ENCODE measurements at places on chromosomes 5 and 9.

GRCh38 chr5:999032-999501 is 9.5 kb upstream of the NKD2 start:
- DNase-seq: no peak

GRCh38 chr5:57219386-57219785 is 45.5 kb downstream of the GPBP1 start:
- no peak for DNase-seq

- no peak for DNase-seq
These were observed 929.5 kb upstream of the C9orf72 start for GRCh38 chr9:28502741-28503140.

DNA sequence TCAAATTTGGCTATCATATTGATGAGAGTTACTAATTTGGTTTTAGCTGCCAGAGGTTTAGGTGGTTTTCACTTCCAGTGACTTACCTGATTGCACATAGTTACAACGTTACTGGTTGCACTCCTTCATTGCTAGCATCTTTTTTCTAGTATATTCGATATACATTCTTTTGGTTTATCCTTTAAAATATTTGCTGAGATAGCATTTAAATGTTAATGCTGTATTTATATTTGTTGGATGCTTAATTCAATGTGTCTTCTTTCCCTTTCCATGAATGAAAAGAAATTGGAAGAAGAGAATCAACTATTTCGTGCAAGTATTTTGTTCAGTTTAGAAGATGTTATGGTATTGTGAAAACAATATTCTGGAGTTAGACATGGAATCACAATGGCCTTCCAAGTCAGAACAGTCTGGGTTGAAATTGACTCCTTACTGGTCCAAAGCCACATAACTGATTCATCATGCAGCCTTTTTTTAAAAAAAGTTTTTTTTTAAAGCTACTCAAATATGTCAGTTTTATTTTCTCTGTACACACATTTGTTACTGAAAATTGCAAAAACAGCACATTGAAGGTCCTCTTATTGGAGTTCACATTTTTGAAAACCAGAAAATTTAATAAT is 2.2 kb downstream of the SPIN1 start:
- no peak for DNase-seq

DNA sequence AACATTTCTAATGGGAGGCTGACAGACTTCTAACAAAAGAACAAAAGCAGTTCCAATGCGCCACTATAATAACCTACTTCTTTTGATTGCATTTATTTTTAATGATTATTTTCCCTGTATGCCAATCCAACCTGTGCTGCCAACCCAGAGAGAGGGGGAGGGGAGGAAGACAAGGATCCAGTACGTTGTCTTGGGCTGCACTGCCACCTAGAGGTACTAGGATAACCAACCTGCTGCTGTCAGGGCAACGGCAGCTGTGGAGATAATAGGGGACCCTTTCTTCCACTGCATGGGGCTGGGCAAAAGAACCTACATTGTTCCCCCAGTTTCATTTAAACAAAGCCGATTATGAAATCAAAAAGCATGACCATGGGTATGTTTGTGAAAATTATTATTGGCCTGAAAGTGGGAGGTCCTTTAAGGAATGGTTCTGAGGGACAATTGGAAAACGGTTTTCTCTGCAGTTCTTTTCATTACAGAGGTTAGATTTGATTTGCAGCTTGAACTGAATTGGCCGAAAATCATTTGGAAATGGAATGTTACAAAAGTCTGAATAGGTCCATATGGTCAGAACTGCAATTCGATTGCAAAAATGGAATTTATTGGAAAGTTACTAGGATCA is 101.3 kb downstream of the RASEF start:
- no peak for DNase-seq

DNA sequence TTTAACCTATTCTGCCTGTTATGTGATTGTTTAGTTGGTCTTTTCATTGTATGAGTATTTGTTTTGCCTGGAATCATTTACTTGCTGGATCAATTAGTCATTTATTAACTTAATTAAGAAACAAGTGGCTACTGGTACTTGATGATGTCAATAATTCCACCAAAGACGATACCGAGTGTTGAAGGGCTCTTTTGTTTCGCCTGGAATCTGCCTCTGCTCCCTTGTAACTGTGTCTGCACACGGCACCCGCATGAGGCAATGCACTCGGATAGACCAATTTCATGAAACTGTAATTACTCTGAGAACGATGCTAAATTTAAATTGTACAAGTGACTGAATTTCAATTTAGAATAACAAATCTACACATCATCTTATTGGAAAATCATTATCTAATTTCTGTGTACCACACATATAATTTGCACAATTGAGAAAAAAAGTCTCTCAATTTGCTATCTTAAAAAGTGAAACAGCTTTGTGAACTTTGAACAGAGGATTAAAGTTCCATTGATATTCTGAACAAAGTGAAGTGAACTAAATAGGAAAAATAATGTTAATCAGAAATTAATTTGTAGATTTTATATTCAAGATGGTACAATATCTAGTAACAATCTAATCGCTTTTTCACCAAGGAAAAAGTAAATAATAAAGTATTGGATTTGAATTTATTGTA is 143.2 kb downstream of the CTNND2 start:
- no peak for DNase-seq

GRCh38 chr5:117102591-117102990 is 528.0 kb upstream of the SEMA6A start:
- DNase-seq: no peak

- no peak for DNase-seq
These were observed 489.9 kb downstream of the PSAT1 start for GRCh38 chr9:78786794-78787193.

DNA sequence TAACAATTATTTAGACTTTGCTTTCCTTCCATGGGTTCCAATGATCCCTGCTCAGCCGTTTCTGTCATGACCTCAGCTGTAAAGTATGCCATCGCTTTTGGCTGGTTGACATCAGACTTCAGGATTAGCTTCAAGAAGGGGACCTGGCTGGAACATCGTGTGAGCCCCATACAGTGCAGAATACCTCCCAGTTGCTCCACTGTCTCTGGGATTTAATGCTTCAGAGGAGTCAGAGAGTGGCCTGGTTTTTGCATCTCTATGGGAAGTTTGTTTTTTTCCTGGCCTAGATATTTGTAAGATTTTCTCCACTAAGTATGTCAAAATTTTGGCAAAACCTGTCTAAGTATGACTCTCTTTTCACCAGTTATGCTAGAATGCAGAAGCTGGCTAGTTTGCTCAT is 216.9 kb downstream of the GABBR2 start:
- DNase-seq: no peak

DNA sequence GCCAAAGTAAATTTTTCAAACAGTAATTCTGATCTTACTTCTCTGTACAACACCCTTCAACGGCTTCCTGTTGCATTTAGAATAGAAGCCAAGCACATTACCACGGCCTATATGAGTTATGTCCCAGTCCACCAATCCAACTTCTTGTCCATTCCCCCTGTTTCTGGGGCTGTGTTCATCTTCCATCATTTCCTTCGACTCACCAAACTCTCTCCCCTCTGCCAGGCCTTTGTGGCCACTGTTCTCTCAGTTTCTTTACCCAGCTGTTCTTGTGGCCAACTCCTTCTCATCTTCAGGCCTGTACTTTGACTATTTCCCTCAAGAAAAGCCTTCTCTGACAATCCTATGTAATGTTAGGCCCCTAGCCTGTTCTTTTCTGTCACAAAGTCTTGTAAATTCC is 259.4 kb upstream of the EFNA5 start:
- no peak for DNase-seq

GRCh38 chr9:114653556-114654159 is 3.9 kb downstream of the TEX53 start:
- peak; percentile 59 for DNase-seq

GRCh38 chr9:75683591-75683990 is 206.9 kb upstream of the PCSK5 start:
- DNase-seq: no peak

- no peak for DNase-seq
These were observed 270.6 kb upstream of the IRX4 start for GRCh38 chr5:2153350-2153749.

DNA sequence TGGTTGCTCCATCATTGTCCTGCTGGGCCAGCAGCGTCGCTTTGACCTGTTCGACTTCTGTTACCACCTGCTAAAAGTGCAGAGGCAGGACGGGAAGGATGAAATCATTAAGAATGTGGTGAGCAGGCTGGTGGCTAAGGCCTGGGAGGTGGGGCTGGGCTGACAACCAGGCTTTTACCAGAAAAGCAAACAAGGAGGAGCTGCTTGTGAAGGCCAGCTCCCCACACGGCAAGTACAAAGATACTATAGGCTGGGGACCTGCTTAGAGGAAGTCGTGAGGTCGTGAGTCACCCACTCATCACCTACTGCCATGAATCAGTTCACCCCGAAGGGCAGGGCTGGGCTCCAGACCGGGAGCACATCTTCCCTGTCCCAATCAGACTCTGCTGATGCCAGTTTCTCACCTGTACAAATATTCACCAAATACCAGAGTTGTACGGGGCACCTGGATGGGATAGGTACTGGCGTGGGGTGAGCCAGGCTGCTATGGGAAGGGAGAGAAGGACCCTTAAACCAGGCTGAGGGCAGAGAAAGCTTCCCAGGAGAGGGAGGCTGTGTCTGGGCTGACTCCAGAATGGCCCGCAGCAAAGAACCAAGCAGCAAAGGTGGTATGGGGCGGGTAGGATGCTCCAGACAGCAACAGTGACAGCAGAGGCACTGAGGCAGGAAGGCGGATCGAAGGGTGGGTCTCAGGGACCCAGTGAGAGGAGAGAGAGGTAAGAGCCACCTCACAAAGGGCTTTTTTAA is 69.3 kb upstream of the NIPAL4 start:
- peak; percentile 12 for DNase-seq

- DNase-seq: no peak
These were observed 50.8 kb downstream of the ERAP1 start for GRCh38 chr5:96756985-96757384.

Measured in CD4-positive, alpha-beta T cell (primary cell).